NCI-H2081 treated with DMSO at 0.1 percent for 48 hours (cell line): ENCODE measurements at places on chromosomes 7 and 10.

- no peak for DNase-seq
Observed at GRCh38 chr7:158731761-158732160, 27.2 kb upstream of the NCAPG2 start.

DNA sequence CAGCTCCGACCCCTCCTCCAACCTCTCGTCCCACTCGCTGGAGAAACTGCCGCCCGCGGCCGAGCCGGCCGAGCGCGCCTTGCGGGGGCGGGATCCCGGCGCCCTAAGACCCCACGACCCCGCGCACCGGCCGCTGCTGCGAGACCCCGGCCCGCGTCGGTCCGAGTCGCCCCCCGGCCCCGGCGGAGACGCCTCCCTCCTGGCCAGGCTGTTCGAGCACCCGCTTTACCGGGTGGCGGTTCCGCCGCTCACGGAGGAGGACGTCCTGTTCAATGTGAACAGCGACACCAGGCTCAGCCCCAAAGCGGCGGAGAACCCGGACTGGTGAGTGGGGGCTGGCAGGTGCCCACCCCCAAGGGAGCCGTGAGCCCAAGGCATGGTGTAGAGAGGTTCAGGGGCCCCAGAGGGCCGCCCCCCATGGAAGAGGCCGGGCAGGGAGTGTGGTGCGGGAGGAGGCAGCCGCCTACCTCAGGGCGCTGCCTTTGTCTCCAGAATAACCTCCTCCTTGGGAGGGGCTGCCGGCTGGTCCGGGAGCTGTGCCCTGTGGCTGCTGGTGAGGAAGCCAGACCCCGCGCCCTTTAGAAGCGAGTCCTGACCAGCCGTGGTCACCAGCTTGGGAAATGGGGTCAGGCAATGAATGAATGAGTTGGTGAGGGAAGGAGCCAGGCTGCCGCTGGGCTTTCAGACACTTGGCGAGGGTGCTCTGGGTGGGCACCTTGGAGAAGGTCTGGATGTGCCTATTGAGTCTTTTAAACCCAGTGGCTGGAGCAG is 1.3 kb downstream of the FAM20C start:
- no peak for DNase-seq

GRCh38 chr10:21449288-21449966 is 76.1 kb downstream of the SKIDA1 start:
- no peak for DNase-seq

- DNase-seq: no peak
Observed at GRCh38 chr7:1008733-1009363, 25.9 kb downstream of the CYP2W1 start.

DNA sequence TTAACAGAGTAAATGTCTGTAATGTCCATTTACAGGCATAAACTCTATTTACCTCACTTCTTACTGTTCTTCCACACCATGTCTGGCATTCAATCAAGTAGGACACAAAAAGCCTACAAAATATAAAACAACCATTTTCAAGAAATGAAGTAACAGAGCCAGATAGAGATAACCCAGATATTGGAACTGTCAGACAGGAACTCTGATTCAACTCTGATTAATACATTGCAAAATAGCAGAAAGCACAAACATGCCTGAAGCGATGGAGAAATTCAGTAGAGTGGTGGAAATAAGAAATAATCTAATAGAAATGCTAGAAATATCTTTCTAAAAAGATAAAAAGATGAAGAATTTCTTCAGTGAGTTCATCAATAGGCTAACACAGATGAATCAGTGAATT is 964.4 kb downstream of the PCDH15 start:
- DNase-seq: no peak

GRCh38 chr7:105773030-105773460 is 103.4 kb downstream of the ATXN7L1 start:
- no peak for DNase-seq

- DNase-seq: no peak
Observed at GRCh38 chr7:152006336-152006735, 19.1 kb upstream of the GALNT11 start.

DNA sequence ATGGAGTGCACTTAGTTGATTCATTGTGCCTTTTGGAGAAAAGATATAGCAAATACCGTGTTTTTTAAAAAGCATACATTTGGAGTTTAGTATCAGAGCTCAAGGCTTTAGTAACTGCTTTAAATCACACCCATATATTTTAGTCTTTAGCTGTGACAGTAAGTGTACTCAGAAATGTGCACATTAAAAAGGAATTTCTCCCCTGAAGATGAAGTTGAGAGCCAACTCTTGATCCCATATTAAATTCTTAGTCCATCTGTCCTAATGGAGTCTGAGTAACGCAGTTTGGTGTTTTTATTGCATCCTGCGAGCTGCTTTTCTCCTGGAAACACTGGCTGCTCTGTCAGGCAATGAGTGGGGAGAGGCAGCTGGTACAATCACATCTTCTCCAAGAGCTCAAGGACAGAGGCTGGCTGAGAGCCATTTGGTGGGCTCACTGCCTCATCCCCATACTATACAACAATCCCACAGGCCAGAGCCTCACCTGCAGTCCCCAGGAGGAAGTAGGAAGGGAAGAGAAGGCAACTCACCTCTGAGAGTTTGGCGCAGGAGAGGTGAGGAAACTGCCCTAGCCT is 473.6 kb upstream of the C7orf33 start:
- no peak for DNase-seq

DNA sequence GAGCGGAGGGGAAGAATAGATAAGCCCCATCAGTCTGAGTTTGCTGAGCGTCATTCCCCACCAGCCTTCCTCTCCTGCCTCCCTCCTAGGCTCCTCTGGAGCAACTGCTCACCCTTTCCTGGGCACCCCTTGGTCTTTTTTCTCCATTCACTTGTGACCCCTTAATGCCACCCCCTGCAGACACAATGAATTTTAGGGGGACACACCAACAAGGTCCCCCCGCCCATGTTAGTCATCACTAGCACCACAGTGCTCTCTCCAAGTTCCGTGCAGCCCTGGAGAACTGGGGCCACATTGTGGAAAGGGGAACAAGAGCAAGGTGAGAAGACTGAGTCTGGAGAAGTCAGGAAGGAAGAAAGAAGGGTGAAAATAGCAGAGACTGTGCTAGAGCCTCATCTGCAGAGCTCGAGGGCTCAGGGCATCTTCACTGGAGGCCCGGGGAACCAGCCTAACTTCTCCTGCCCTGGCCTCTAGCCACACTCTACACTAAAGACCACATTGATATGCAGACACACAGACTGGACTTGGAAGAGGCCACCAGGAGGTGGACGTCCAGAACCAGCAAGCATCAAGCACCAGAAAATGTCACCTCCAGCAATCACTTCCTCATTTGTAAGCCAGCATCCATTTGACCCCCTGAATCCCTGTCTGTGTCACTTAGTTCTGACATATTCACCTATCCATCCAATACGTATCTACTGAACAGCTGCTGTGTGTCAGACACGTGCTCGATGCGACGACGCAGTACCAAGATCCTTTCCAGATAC is 17.5 kb downstream of the RGR start:
- no peak for DNase-seq

GRCh38 chr7:25886387-25887240 is 265.4 kb upstream of the NFE2L3 start:
- DNase-seq: no peak

- no peak for DNase-seq
Observed at GRCh38 chr7:112770051-112770450, 20.1 kb downstream of the TMEM168 start.

- no peak for DNase-seq
Observed at GRCh38 chr7:132654150-132654549, 77.9 kb upstream of the PLXNA4 start.

GRCh38 chr7:16423761-16424160 is 2.4 kb upstream of the CRPPA start:
- no peak for DNase-seq

- DNase-seq: no peak
Observed at GRCh38 chr7:30276203-30276900, 8.0 kb upstream of the ZNRF2 start.

DNA sequence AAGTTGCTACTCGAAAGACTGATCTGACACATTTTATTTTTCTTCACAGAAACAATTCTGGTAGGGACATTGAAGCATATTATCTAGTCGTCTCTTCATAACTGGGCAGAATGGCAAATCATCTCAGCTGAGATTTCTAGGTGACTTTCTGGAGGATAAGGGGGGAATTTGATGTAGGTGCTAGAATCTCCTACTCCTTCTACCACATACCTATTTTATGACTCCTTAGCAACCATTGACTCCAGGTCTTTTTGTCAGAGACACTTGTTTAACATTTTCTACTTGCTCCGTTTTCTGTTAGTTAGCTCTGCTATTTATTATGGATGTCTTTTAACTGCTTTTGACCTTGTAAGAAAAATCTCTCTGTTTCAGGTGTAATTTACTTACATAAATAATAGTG is 380.9 kb upstream of the SEMA3C start:
- no peak for DNase-seq

DNA sequence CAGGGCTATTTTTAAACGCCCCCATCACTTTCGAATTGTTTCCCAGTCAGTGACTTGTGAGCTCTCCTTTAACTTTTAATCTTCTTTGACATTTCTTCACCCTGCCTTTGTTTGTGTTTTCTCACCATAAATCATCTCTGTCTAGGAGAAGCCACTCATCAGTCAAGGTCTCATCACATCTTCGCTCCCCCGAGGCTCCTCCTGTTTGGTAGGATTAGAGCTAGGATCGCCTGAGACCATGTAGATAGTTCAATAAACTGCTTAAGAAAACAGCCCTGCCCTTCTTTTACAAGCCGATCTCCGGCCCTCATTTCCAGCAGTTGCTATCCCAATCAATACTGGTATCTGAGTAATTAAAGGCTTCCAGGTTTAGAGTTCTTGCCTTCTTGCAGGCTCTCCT is 472.8 kb upstream of the ADARB2 start:
- no peak for DNase-seq

- DNase-seq: no peak
Observed at GRCh38 chr7:154791611-154792010, 211.3 kb downstream of the PAXIP1 start.

GRCh38 chr7:6425948-6426347 is 21.8 kb downstream of the DAGLB start:
- no peak for DNase-seq

DNA sequence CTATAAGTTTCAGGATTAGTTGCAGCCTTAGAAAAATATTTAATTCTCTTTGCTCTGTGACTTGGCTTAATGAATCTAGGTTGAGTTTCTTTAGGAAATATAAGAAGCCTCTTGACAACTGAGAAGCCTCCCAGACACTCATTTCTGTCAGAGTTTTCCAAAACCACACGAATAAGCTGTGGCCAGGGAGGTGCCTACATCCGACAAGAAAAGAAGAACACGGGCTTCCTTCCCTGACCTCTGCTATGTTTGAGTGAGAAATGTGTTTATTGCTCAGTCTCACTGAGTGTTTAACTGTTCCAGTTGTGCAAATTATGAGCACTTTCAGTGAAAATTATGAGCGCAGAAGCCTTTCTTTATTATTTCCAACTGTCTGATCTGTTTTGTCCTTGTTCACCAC is 105.0 kb downstream of the TRIL start:
- DNase-seq: no peak

- DNase-seq: no peak
Observed at GRCh38 chr10:89151857-89152256, 55.3 kb downstream of the CH25H start.

GRCh38 chr10:8052956-8053445 is 1.5 kb upstream of the GATA3 start:
- no peak for DNase-seq

GRCh38 chr7:100720671-100721504 is 620 bp downstream of the EPO start:
- DNase-seq: no peak

DNA sequence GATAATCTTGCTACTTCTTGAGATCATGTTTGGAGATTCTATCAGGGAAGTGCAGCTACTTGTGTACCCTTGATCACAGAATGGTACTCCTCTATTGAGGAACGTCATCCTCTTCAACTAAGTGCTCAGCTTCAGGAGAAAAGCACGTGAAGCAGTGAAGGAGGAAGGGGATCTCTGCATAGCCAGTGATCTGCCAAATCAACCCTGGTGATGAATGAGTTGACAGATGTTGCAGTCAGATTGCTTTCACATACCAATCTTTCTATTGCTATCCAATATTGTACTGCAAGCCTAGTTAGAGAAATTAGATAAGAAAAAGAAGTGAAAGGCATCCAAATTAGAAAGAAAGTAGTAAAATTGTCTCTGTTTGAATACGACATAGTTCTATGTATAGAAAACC is 309.4 kb downstream of the TWIST1 start:
- DNase-seq: no peak

GRCh38 chr7:93987297-93987696 is 16.9 kb downstream of the BET1 start:
- no peak for DNase-seq

GRCh38 chr7:5630670-5631069 is 150.8 kb downstream of the RNF216 start:
- DNase-seq: no peak

DNA sequence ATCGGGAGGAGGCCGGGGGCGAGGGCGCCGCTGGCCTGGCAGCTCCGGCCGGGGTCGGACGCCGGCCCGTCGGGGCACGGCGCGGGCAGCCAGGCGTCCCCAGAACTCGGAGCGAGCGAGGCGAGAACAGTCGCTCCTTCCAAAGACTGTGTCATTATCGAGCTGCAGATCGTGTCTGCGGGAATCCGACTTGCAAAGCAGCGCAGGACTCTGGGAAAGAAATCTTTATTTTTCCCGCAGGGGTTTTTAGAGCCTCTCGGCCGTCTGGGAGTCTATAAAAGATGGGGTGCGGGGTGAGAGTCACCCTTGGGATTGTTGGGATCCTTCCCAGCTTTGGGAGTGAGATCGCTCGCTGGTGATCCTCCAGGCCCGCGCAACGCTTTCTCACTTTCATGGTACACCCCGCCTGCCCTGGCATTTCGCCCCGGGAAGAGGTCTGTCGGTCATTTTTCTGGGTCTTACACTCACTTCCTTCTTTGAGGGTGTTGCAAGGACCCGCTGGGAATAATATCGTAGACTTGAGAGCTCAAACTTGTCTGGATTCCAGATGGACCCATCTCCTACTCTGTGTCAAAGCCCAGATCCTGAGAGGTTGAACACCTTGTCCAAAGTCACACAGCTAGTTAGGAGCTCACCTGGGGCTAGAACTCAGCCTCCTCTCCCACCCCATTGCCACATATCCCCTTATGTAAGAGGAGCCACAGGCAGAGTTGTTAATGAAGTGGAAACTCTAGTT is 1.0 kb downstream of the UBTD1 start:
- DNase-seq: no peak

- DNase-seq: no peak
Observed at GRCh38 chr10:11573497-11573896, 38.0 kb downstream of the USP6NL start.

- no peak for DNase-seq
Observed at GRCh38 chr7:65379318-65379717, 5.7 kb downstream of the ZNF92 start.

DNA sequence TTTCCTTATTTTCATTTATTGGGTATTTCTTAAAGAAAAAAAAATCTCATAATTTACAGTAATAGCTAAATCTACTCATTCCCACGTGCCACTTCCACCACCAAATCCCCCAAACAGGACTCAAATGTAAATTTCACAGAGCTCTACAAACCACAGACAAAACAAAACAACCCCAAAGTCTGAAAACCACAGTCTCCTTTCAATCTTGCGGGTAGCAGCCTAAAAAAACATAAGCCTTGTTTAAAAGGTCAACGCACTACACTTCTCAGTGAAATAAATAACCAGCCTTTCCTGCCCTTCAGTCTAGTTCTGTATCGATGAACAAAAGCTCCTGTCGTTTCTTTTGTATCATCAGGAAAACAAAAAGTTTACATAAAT is 121.8 kb upstream of the AFAP1L2 start:
- no peak for DNase-seq
